IPS DF 6.9 (cell line): ENCODE measurements at places on chromosomes 2 and 18.

GRCh38 chr2:133600266-133600928, 32.1 kb upstream of the NCKAP5 start:
- no peak for DNase-seq

DNA sequence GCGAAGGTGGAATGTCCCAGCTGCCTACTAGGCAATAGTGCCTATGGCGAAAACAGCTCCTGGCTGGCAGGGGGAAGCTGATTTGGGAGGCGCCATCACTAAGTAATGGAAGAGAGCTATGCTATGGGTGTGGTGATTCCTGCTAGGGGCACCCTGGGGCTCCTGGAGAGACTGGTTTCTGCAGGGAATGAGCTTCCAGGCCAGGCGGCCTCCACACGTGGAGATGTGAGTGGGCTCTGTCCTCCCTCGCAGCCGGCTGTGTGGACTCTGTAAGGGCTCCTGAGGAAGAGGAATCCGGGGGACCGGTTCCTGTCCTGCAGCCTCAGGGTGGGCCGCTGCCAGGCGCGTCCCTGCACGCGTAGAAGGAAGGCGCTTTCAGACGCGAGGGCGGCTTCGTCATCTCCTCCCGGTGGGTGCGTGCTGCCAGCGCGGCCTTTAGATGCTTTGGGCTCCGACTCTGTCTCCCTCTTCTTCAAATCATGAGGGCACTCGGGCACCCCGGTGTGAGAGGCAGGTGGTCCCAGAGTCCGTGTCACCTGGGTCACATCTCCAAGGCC, 55.5 kb upstream of the ANKRD62 start:
- DNase-seq: no peak

DNA sequence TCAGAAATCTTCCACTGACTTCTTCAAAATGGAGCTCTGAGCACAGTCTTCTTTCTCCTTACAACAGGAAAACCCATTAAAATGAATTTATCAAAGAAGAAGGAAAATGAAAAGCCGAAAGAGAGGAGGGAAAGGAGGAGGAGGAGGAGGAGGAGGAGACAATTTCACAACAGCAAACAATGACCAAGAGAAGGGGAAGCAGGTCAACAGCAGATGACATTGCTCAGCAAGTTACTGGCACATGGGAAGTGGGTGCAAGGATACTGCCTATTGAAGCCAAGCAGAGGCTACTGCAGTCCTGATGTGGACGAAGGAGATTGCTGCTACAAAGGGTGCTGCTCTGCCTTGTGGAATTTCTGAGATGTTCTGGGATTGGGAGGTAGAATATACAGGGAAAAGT, 268.2 kb upstream of the FBXO11 start:
- DNase-seq: no peak

GRCh38 chr18:58046794-58047555, 2.9 kb downstream of the NEDD4L start:
- DNase-seq: no peak

GRCh38 chr18:21915546-21915945, 175.0 kb downstream of the MIB1 start:
- DNase-seq: no peak

- DNase-seq: no peak
Observed at GRCh38 chr18:41324020-41324791, 630.8 kb upstream of the PIK3C3 start.

GRCh38 chr2:1731963-1732768, 12.1 kb downstream of the PXDN start:
- no peak for DNase-seq

- DNase-seq: no peak
Observed at GRCh38 chr2:35199298-35199697, 1156.3 kb upstream of the CRIM1 start.

DNA sequence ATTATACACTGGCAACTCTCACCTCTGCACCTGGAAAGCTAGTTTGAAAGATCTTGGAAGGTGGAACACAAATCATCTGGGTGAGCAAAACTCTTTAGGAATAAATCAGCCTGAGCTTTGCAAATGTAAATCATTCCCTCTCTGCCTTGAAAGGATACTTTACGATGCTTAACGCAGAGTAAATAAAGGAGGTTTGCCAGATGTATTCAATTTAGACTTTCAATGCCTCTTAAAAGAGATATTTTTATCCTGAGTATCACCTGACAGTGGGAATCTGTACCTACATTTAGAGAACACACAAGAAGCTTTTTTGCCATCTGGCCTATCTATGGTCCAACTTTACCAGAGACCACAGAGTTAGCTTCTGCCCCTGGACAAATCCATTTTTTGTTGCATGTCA, 983.2 kb upstream of the CDH2 start:
- DNase-seq: no peak

DNA sequence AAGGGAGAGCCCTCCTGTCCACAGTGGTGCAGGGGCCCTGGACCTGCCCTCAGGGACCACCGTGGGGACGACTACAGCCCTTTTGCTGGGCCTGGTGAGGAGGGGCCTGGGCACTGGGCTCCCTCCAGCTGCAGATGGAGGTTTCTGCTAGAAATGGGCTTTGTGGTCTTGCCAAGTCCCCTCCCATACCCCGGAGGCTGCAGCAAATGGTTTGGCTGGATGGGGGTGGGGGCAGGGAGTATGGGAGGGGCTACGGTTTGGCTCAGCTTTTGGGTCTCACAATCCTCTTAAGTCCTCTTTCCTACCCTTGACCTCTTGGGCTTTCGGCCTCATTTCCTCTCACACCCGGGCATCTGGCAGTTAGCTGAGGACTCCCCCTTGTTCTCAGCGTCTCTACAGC, 21.7 kb downstream of the TET3 start:
- DNase-seq: no peak

DNA sequence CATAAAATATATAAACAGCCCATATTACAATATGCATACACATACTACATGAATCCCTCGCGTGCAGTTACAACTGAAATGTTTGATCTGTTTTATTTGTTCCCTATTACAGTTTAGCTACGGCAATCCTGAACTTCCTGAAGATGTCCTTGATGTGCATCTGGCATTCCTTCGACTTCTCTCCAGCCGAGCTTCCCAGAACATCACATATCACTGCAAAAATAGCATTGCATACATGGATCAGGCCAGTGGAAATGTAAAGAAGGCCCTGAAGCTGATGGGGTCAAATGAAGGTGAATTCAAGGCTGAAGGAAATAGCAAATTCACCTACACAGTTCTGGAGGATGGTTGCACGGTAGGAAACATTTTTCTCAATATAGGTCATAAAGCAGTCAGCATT, 36.4 kb downstream of the COL3A1 start:
- DNase-seq: no peak

DNA sequence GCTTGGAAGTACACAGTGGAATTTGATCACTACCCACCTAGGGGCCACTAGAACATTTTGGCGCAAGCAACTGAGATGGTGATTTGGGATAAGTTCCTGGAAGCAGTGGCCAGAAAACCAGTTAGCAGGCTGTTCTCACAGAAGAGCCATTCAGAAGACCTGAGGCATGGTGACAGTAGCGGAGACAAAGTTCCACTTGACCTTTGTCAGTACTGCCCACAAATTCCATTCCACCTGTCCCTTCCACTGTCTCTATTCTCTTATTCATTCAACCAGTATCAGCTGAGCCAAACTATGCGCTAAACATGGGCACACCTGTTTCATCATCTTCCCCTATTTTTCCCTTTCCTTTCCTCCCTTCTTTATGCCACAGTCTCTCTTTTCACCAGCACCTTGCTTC, 59.2 kb upstream of the PPP1CB start:
- no peak for DNase-seq

- DNase-seq: no peak
Observed at GRCh38 chr2:151991010-151991409, 107.8 kb downstream of the CACNB4 start.

- DNase-seq: no peak
Observed at GRCh38 chr2:204544961-204545860, at the start of gene PARD3B. Gene PARD3B (plus strand): TSS chr2:204545475. CDS start chr2:204546000, 525 bp downstream.

GRCh38 chr2:2581331-2582159, 250.5 kb upstream of the MYT1L start:
- no peak for DNase-seq

- DNase-seq: no peak
Observed at GRCh38 chr2:58633613-58634365, 392.7 kb upstream of the FANCL start.

DNA sequence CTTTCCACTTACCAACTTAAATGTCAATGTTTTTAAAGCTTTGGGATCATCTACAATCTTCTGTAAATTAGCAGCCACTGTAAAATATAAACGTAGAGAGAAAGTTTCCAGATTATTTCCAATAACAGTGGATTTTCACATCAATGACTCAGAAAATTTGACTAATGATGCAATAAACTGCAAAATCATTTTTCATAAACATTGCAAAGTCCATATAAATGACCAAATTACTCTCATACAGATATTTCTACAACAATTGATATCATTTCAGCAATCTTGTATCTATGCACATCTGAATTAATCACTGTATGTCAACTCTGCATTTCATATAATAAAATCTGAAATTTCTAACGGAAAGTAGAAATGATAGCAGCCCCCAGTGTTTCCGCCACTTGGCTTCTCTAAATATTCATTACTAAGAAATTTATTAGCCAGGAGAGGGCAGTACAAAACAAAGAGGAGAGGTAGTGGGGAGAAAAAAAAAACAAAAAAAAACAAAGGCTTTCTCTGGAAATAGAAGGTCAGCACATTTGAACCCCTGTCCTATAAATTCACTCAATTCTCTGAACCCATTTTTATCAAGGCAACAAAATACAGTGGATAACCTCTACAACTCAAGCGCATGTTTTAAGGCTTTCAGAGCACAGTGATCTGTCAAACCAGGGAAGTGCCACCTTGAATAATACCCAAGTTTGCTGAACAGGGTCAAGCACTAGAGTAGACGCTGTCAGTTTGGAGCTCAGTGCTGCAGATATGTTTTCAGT, 282.6 kb downstream of the STK39 start:
- DNase-seq: no peak

GRCh38 chr2:194062401-194062800, 1594.6 kb upstream of the SLC39A10 start:
- DNase-seq: no peak

GRCh38 chr2:182072861-182073260, 87.2 kb downstream of the PPP1R1C start:
- DNase-seq: no peak

DNA sequence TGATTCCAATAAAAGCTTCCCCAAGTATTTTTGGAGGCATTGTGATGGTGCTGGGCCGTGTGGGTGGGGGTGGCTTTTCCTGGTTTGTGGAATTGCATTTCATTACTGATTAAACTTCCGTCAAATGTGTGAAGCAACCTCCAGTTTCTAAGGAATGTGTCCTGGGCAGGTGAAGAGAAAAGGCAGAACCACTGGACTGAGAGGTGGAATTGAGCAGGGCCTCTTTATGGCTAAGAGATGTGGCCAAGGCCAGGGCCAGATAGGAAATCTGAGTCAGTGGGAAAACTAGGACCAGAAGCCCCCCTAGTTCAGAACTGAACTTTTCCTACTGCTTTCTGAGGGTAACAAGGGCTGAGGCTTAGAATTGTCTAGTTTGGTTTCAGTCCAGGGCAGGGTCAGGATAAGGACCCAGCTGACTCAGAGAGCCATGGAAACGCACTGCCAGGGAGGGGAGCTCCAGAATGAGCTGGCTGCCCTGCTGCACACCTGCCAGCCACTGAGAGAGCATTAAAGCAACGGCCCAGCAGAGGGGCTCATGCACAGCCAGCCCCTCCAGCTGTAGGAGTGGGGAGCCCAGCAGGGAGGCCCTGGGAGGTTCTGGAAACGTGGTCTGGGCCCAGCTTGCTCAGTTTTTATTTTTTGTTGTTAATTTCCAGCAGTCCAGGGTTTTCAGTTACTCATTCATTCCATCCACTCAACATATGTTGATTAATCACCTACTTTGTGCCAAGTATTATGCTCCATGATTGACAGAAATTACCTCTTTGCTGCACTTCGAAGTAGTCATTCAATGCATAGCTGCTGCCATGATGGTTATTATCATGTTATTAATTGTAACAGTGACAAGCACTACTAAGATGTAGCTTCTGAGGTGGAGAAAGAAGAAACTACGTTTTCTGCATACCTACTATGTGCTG, 156.1 kb downstream of the MSH2 start:
- no peak for DNase-seq
